ENCODE measurements at places on chromosomes 3 and 15.

DNA sequence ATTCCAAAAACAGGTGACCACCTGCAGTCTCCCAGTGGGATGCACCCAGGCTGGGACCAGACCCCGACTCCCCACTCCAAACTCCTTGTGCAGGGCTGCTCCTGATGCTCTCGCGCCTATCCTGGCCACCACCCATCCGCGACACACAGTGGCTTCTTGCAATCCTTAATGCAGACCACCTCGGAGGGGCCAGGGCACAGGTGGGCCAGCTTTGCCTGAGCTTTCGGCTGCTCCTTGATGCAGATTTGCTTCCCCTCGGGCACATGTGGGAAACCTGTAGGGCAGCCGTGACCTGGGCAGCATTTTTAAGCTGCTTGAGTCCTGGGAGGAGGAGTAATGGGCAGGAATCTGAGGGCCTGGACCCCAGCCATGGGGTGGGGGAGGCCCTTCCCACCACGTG is 18.9 kb downstream of the SLC6A11 start:
- no peak overlapping the region for H3K4me3 ChIP-seq
- peaks cover 2% of the 10 kb centered on the region for H3K27me3 ChIP-seq
- no peak overlapping the region for H3K27ac ChIP-seq
- DNase-seq = no peak

- H3K27ac ChIP-seq = no peak overlapping the region
- no peak overlapping the region for H3K4me3 ChIP-seq
- H3K27me3 ChIP-seq = no peaks in the 10 kb centered on the region
Observed at GRCh38 chr3:68893600-68894239, 38.6 kb downstream of the TAFA4 start.

GRCh38 chr15:74400915-74401757 is 32.6 kb downstream of the SEMA7A start:
- H3K27ac ChIP-seq = no peak overlapping the region
- peaks cover 3% of the 10 kb centered on the region for H3K4me1 ChIP-seq
- no peak overlapping the region for H3K4me3 ChIP-seq
- H3K36me3 ChIP-seq = no peaks in the 10 kb centered on the region
- peaks cover 4% of the 10 kb centered on the region for H3K27me3 ChIP-seq
- DNase-seq = no peak

GRCh38 chr3:162845918-162846317 is 1349.3 kb downstream of the OTOL1 start:
- no peaks in the 10 kb centered on the region for H3K36me3 ChIP-seq
- H3K4me3 ChIP-seq = no peak overlapping the region
- no peak overlapping the region for H3K27ac ChIP-seq
- H3K27me3 ChIP-seq = peaks cover 3% of the 10 kb centered on the region

DNA sequence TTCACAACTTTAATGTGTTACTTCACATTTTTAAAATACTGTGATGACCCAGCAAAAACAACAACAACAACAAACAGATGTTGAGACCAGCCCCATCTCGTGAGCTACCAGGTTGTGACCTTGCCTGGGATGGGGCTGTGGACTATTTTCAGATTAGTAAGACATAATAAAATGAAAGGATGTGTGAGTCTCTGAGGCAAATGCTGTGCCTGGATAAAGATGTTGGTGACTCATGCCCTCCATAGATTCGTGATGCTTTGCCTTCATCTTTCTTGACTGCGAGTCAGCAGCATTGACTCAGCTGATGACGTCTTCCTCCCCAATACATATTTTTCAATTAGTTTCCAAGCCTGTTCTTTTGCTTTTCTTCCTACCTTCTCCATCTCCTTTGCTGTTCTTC is 453.0 kb upstream of the CFAP20DC start:
- H3K27me3 ChIP-seq = no peaks in the 10 kb centered on the region
- H3K36me3 ChIP-seq = no peaks in the 10 kb centered on the region
- no peak for DNase-seq

GRCh38 chr3:101561630-101562328 is at the start of gene TRMT10C:
Gene TRMT10C, plus strand, starts transcription at chr3:101561868. Its CDS starts 2,914 bp downstream, at chr3:101564782.
- peak within 1 kb of the TSS; percentile 93 for H3K27ac ChIP-seq
- H3K27me3 ChIP-seq = peaks cover 3% of the 10 kb centered on the region
- peak; percentile 92 for DNase-seq
- H3K36me3 ChIP-seq = no peaks in the 10 kb centered on the region
- H3K4me3 ChIP-seq = peak within 1 kb of the TSS; percentile 98
- H3K4me1 ChIP-seq = peaks cover 9% of the 10 kb centered on the region

DNA sequence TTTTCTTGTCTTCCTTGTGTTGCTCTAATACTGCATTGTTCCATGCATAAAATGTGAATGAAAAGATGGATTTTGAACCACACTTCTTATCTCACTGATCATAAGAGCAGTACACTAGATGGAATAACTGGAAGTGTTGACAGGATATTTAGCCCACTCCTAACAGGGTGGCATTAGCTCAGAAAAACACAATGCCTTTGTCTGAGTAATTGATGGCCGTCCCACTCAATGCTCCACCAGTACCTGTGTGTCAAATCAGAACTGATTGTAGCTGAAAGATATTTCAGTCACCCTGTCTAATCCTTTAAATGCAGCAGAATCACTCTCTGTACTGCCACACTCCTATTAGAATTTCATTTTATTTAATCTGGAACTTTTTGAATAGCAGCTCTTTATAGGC is 526.5 kb downstream of the UNC13C start:
- no peaks in the 10 kb centered on the region for H3K4me1 ChIP-seq
- no peak for DNase-seq
- no peaks in the 10 kb centered on the region for H3K27me3 ChIP-seq
- no peak overlapping the region for H3K27ac ChIP-seq
- H3K4me3 ChIP-seq = no peak overlapping the region

DNA sequence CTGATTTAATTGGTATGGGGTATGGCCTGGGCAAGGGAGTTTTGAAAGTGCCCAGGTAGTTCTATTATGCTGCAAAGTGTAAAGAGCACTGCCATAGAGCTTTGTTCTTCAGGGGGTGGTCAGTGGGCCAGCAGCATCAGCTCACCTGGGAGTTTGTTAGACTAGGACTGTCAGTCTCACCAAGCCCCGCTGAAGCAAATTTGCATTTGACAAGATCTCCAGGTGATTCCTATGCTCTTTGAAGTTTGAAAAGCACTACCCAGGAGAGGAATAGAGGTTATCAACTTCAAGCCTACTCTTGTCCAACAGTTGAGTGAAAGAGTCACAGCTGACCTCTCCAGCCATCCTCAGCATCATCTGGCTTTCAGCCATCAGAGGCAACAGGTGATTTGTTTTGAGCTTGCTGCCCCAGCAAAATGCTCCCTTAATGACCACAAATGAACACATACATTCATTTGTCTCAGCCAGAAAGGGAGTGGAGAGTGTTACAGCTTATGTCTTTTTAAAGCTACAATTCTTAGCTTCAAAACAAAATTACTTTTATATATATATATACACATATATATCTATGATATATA is 8.0 kb downstream of the ZSCAN2 start:
- peaks cover 18% of the 10 kb centered on the region for H3K4me1 ChIP-seq
- no peak overlapping the region for H3K27ac ChIP-seq
- DNase-seq = no peak
- H3K4me3 ChIP-seq = no peak overlapping the region

- no peaks in the 10 kb centered on the region for H3K27me3 ChIP-seq
- H3K27ac ChIP-seq = no peak overlapping the region
- H3K4me1 ChIP-seq = no peaks in the 10 kb centered on the region
- H3K4me3 ChIP-seq = no peak overlapping the region
- DNase-seq = no peak
- peaks cover 2% of the 10 kb centered on the region for H3K36me3 ChIP-seq
Observed at GRCh38 chr3:142278451-142278850, 53.1 kb upstream of the GK5 start.

DNA sequence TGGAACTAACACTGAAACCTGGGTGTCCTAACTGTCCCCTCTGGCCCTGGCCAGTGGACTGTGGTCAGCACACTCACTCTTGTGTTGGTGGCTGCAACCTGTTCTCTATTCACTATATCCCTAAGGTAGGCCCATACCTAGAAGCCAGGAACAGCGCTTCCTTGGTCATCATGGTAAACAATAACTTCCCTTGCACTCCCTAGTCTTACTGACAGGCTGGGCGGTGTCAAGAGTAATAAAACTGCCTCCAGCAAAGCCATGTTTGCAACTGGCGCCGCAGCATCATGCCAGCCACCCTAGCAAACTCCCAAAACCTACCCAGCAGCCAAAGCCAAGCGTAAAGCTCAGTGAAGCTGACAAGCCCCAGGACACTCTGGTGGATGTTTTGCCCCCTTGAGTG is 63.1 kb upstream of the TSEN2 start:
- no peak overlapping the region for H3K4me3 ChIP-seq
- peaks cover 2% of the 10 kb centered on the region for H3K27me3 ChIP-seq
- no peak for DNase-seq
- H3K36me3 ChIP-seq = no peaks in the 10 kb centered on the region

GRCh38 chr3:71568207-71568606 is 15.3 kb downstream of the FOXP1 start:
- no peak overlapping the region for H3K27ac ChIP-seq
- H3K36me3 ChIP-seq = no peaks in the 10 kb centered on the region
- DNase-seq = no peak
- peaks cover 16% of the 10 kb centered on the region for H3K4me1 ChIP-seq
- H3K4me3 ChIP-seq = no peak overlapping the region
- H3K27me3 ChIP-seq = no peaks in the 10 kb centered on the region

DNA sequence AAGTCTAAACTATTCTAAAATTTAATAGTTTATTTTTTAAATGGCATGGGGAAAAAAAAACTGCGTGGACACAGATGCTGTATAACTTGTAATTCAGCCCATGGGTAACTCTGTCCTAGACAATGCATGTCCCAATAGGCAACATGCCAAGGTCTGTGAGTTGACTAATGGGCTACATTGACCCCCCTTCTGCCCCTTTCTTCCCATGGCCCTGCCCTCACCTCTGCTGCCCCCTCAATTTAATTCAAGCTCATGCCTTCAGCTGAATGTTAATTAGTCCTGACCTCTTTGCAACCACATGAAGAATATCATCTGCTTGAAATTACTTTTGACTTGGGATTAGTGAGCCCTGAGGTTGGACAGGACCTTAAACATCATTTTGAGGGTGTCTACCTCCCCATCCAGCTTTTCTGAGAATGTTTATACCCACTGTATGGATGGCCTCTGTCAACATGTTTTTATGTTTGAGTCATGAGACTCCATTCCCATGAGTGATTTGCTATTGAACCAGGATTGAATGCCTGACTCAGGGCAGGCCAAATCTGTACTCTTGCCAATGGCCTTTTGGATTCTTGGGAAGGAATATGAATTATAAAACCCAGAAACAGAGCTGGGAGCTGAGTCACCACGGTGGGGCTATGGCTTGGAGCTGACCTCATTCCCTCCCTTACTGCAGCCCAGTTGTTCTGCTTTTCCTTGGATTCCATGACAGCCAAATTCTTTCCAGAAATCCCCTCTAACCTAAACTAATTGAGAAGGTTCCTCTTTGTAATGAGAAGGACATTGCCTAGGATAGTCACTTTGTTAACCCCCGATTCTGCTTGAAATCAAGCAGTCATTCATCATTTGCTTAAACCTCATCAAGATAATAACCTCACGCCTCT is 33.5 kb upstream of the PDE8A start:
- H3K4me1 ChIP-seq = peaks cover 22% of the 10 kb centered on the region
- H3K27me3 ChIP-seq = peaks cover 5% of the 10 kb centered on the region
- H3K27ac ChIP-seq = no peak overlapping the region
- no peak overlapping the region for H3K4me3 ChIP-seq

DNA sequence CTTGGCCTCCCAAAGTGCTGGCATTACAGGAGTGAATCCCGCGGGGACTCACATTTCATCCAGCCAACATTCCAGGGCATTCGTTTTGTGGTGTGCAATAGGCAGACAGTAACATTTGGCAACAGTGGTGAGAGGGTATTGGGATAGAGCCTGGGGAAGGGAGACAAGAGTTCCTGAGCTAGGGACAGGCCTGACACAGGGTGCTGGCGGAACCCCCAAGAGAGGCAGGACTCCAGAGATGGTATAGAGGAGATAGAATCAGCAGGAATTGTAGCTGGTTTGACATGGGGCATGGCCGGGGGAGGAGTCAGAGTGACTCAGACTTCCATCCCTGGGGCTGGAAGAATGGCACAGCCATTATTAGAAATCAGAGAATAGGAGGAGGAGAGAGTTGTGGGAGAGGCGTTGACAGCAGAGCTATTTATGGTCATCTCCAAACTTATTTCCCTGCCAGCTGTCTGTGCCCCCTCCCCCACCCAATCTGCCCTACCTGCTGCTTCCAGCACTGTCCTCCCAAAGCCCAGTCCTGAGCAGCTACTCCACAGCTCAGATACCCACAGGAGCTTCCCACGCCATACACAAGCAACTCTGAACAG is 4.4 kb upstream of the IDH2 start:
- no peak for DNase-seq
- H3K4me3 ChIP-seq = no peak overlapping the region
- no peak overlapping the region for H3K27ac ChIP-seq

GRCh38 chr15:47846128-47846868 is 129.0 kb downstream of the SEMA6D start:
- no peak overlapping the region for H3K4me3 ChIP-seq
- H3K4me1 ChIP-seq = peaks cover 2% of the 10 kb centered on the region
- DNase-seq = no peak
- no peaks in the 10 kb centered on the region for H3K36me3 ChIP-seq
- H3K27ac ChIP-seq = no peak overlapping the region

DNA sequence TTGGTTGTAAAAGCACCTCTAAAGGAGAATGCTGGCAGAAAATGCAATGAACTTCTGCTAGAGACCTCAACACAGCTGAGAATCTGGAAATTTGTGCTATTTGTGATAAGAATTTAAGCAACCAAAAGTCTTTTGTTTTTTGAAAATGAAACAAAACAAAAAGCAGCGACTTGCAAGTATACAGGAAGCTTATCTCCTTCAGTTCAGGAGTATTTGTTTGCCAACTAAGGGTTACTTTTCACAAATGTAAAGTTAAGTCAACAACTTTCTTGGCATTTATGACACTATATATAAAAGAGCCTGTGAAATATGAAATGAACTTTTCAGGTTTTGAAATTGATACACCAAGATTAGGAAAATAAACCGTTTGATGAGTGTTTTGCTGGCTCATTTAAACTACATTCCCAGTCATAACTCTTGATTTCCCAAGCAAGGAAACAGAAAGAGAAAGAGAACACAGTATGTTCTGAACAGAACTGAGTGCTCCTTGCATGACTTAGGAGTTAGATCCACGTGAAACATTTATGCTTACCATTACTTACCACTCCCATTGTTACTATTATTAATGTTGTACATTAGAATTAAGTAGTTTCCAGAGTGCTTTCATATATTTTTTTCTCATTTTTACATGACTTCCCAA is 92.3 kb upstream of the COL8A1 start:
- no peak overlapping the region for H3K27ac ChIP-seq
- H3K4me1 ChIP-seq = no peaks in the 10 kb centered on the region
- H3K36me3 ChIP-seq = no peaks in the 10 kb centered on the region
- H3K27me3 ChIP-seq = no peaks in the 10 kb centered on the region
- no peak for DNase-seq

- no peak overlapping the region for H3K4me3 ChIP-seq
- H3K4me1 ChIP-seq = peaks cover 6% of the 10 kb centered on the region
- H3K27me3 ChIP-seq = no peaks in the 10 kb centered on the region
- H3K36me3 ChIP-seq = no peaks in the 10 kb centered on the region
- no peak overlapping the region for H3K27ac ChIP-seq
Observed at GRCh38 chr15:57158589-57158988, 217.7 kb upstream of the CGNL1 start.

- peaks cover 2% of the 10 kb centered on the region for H3K27me3 ChIP-seq
- H3K4me1 ChIP-seq = peaks cover 4% of the 10 kb centered on the region
- H3K4me3 ChIP-seq = no peak overlapping the region
- H3K27ac ChIP-seq = no peak overlapping the region
Observed at GRCh38 chr3:59709702-59710553, 660.1 kb upstream of the CFAP20DC start.

GRCh38 chr3:110478377-110479054 is 593.1 kb upstream of the NECTIN3 start:
- DNase-seq = no peak
- H3K4me3 ChIP-seq = no peak overlapping the region
- peaks cover 2% of the 10 kb centered on the region for H3K27me3 ChIP-seq
- no peaks in the 10 kb centered on the region for H3K36me3 ChIP-seq

- no peaks in the 10 kb centered on the region for H3K4me1 ChIP-seq
- no peak overlapping the region for H3K27ac ChIP-seq
- no peak overlapping the region for H3K4me3 ChIP-seq
- no peaks in the 10 kb centered on the region for H3K36me3 ChIP-seq
Observed at GRCh38 chr3:191680989-191681597, 220.1 kb downstream of the PYDC2 start.

All from glutamatergic neuron (in vitro differentiated cells).